ENCODE measurements at places on chromosomes 12 and 14.

GRCh38 chr14:102087762-102088011 is 843 bp upstream of the HSP90AA1 start:
- no peak for DNase-seq

- DNase-seq, result peak; percentile 34
These were observed 100.8 kb downstream of the PPHLN1 start for GRCh38 chr12:42426746-42427145.

DNA sequence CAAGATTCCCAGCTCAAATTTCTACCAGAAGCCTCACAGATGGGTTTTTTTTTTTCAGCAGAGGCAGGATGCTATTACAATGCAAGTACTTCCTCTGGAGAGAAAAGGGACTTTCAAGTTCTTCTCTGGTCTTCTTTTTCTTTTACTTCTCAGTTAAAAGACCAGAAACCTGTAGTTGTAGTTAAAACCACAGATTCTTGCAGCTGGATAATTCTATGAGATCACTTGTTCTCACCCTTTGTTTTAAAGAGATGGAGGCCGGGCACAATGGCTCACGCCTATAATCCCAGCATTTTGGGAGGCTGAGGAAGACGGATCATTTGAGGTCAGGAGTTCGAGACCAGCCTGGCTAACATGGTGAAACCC is 47.6 kb upstream of the OVCH1 start:
- DNase-seq, result no peak

DNA sequence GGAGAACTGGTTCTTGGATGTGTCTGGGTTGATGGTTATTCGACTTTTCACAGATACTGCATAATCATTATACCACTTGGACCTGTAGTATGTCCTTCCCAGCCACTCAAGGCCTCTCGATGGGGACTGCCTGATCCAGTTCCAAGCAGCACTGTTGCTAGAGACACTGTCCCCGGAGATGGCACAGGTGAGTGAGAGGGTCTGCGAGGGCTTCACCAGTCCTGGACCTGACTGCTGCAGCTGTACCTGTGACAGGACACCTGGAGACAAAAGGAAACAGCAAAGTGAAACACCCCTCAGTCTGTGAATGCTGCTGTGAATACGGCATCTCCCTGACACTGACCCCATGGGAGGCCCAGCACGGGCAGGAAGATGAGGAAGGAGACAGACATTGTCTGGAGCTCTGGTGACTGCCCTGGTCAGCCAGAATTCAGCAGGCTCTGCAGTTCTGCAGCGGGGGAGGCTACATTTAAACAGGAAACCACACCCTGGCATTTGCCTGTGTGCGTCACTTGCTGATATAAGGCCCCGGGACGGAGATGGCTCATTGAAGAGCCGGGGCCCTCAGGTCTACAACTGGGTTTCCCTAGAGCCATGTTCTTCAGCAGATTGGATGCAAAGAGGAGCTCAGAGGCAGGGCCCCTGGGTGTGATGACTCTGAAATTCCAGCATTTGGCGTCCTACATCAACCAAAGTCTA is 413.6 kb downstream of the TMEM121 start:
- no peak for DNase-seq

GRCh38 chr12:96249196-96250118 is 55.3 kb downstream of the ELK3 start:
- peak; percentile 83 for DNase-seq

DNA sequence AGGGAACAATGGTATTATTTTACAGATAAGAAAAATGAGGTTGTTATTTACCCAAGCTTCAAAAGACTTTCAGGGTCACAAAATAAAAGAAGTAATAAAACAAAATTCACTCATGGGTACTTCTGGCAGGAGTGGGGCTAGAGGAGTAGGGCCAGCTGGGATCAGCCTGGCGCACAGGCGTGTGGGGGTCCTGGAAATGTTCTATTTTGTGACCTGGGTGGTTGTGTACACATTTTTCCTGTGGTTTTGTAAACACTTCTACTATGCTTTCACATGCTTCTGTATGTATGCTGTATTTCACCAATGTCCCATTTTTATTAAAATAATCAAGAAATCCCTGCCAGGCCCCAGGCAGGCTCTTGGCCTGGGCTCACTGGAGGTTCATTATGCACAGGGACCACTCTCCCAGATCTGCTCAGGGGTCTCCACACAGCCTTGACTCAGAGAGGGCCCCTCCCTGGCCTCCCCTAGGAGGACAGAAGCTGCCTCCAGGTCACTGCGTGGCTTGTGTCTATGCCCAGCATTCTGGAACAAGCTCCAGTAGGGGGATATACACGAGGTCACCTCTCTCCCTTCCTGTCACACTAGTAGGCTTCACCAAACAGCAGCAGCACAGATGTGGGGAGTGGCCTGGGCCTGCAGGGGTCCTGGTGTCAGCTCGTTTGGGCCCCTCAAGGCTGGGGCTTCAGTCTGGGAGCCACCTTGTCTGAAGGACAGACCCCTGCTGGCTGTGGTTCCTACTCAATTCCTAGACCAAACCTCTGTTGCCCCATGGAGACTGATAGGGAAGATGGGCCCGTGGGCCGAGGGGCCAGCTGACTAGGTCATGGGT is 37.8 kb downstream of the ANAPC7 start:
- no peak for DNase-seq

GRCh38 chr12:52663420-52663819 is 11.4 kb upstream of the KRT2 start:
- DNase-seq, result no peak

DNA sequence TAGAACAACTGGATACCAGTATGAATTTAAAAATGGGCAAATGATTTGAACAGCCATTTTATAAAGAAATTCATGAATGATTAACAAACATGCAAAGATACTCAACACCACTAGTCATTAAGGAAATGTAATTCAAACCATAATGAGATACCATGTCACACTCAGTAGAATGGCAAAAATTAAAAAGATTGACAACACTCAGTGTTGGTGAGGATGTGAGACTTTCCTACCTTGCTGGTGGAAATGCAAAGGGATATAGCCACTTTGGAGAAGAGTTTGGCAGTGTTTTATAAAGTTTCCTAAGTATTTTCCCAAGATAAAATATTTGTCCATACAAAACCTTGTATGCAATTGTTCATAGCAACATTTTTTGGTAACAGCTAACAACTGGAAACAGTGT is 6.0 kb upstream of the CHST11 start:
- no peak for DNase-seq

DNA sequence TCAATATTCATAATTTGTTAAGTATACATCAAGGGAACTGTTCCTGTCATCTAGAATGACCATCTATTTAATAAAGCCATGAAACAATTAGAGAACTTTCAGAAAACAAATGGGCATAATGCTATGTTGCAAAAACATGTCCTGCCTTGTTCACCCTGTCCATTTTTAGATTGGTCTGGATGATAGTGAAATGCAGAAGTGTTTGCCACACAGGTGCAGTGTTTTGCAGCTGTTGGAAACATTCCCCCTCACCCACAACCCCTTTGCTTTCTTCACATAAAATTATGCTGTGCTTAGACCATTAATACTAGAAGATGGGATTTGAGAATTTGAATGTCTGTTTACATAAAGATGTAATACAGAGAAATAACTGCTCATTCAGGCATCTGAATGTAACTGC is 36.5 kb downstream of the LEMD3 start:
- no peak for DNase-seq

- DNase-seq, result no peak
These were observed 58.1 kb upstream of the DHRS4 start for GRCh38 chr14:23895480-23895879.

- no peak for DNase-seq
These were observed 487.9 kb downstream of the PCNX1 start for GRCh38 chr14:71395151-71395604.
